ENCODE measurements at places on chromosomes 6 and 20.

GRCh38 chr20:24620937-24621519 lies 151.6 kb downstream of the SYNDIG1 start:
- DNase-seq, result no peak

DNA sequence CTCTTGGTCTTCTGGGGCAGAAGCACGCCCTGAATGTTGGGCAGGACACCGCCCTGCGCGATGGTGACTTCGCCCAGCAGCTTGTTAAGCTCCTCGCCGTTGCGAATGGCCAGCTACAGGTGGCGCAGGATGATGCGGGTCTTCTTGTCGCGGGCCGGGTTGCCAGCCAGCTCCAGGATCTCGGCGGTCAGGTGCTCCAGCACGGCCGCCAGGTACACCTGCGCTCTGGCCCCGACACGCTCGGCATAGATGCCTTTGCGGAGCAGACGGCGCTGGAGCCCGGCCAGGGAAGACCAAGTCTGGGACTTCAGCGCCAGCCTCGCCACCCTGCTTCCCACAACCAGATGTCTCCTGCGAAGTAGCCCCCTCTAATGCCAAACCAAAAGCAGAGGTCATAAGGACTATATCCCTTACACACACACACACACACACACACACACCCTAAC lies 8.0 kb upstream of the SLC17A3 start:
- peak; percentile 68 for DNase-seq

DNA sequence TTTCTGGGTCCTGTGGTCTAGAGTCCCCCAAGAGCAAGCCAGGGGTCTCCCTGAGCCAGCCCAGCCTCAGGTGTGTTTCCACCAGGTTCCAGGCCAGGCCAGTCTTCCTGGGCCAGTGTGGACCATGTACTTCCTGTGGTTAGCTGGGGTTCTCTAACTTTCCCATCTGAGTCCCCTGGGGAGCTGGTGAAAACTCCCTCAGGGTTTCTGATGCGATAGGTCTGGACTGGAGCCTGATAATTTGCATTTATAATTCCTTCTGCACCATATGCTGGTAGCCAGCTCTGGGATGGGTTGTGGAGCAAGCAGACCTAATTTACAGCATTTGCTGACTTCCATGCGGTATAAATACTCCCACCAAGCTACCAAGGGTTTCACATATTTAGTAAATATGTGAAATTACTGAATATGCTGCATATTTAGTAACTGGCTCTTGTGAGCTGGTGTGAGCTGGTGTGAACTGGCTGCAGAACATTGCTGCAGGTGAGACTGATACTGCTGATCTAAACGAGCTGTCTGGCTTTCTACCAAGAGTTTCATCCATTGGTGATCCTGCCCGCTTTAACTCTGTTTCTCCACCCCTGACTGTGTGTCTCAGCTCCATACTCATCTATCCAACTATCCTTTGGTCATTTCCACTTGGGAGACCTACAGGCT lies 62.6 kb downstream of the RIN2 start:
- DNase-seq, result no peak

- no peak for DNase-seq
These were observed 41.4 kb downstream of the MYT1 start for GRCh38 chr20:64205611-64206026.

GRCh38 chr6:18503593-18504231 lies 116.6 kb downstream of the RNF144B start:
- DNase-seq, result peak; percentile 83

- DNase-seq, result no peak
These were observed 186.8 kb downstream of the CDH26 start for GRCh38 chr20:60144974-60145527.

- DNase-seq, result no peak
These were observed 243.5 kb downstream of the GMPR start for GRCh38 chr6:16481697-16482399.

- peak; percentile 65 for DNase-seq
These were observed 23.0 kb downstream of the KCNK5 start for GRCh38 chr6:39206250-39206721.

- peak; percentile 48 for DNase-seq
These were observed 16.7 kb upstream of the LMBRD1 start for GRCh38 chr6:69813508-69813907.
